H7 (cell line): ENCODE measurements at places on chromosomes 2 and 18.

DNA sequence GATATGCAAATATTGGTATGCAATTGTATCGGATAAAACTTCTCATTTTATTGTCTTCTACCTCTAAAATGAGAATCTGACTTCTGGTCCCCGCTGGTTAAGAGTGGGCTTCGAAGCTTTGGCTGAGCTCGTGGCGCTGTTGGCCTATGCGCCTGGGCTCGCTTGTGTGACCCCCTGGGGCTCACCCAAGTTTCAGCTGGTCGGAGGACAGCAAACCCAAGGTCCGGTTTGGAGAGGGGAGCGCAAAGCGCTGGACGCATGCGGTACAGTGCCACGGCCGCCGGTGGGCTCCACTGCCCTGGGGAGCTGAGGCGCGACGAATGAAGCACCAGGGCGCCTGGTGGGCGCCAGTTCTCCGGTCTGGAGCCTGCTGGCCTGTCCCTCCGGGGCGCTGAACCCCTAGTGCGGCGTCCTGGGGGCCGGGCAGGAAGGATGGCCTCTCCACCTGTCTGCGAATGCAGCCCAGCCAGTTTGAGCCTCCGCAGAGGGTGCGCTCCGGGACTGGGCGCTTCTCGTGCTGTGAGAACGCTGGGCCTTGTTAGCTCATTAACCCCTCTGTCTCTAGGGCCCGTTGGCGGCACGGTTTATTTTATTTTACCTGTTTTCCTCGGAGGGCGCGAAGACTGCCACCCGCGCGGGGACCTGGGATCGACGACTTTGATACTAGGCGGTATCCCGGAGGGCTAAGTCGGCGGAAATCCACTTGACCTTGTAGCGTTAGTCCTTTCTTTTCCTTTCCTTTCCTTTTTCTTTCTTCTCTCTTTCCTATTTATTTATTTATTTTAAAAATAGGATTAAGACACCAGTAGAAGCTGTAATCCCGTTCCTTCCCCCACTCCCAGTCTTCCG, 10.4 kb downstream of the MEIS1 start:
- peak; percentile 73 for DNase-seq

GRCh38 chr2:227036527-227036926, 127.5 kb downstream of the COL4A4 start:
- no peak for DNase-seq

DNA sequence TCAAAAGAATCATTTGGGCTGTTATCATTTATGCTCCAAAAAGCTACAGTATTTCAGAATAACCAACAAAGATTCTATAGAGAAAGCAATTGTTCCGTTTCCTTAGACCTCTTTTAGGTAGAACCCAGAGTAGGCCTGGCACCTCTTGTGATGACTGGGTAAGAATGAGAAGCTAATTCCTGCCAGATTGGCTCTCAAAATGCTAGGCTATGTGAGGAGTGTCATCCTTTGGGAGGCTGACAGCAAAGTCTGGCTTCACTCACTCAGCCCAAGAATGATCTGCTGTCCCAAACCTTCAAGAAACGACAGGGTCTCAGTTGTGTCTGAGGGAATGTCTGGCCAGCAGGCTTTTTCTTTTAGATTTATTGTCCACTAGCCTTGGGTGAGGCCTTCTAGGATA, 4.5 kb downstream of the CERS6 start:
- no peak for DNase-seq

- DNase-seq = no peak
These were observed 301.4 kb upstream of the CNTNAP5 start for GRCh38 chr2:123723706-123724105.

GRCh38 chr18:63907664-63908063, at the start of gene SERPINB10:
Gene SERPINB10, plus strand, starts transcription at chr18:63907958. Its CDS starts 7,553 bp downstream, at chr18:63915511.
- no peak for DNase-seq

GRCh38 chr18:61736133-61736532, 156.7 kb downstream of the RNF152 start:
- DNase-seq = no peak

DNA sequence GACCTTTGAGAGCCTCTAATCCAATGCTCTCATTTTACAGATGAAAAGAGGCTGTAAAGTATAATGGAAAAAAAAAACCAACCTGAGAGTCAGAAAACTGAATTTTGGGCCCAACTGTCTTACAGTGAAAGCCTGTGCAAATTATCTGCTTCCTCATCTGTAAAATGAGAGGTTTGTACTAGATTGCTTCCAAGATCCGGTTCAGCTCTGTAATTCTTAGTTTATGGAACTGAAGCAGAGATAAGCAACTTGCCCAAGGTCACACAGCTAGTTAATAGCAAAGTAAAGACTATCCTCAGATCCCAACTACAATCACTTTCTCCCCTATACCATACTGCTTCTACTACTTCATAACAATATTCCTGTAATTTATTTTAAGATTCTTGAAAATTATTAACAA, 6.3 kb downstream of the TLK1 start:
- no peak for DNase-seq

DNA sequence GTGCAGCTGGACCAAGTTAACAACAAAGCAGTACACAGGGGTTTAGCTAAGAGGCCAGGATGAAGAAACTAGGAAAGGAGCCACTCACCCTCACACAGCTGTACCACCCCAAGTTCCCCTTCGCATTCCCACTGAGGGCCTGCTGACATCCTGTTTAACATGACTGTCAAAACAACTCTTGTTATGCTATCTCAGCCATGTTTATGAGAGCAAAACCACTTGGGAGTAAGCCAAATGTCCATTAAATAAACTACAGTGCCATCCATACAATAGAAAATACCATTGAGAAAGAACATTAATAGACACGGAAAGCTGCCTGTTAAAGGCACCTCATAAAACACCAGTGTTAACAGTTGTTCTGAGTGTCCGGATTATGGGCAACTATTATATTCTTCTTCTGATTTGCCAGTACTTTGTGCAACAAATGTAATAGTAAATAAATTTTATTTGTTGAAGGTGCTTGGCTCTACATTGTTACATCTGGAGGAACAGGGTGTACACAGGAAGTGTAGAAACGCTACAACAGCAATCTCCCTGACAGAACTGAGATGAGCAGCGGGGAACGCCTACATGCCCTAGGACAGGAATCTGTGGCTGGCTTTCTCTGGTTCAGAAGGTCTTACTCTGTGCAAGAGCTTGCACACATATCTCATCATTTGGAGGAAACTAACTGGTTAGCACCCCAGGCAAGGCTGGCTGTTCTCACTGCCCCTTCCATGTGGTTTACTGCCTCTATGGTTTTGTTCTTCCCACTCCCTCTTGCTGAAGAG, 85.6 kb downstream of the EHD3 start:
- no peak for DNase-seq

GRCh38 chr2:202377207-202377761, 1.2 kb downstream of the BMPR2 start:
- DNase-seq = peak; percentile 74

DNA sequence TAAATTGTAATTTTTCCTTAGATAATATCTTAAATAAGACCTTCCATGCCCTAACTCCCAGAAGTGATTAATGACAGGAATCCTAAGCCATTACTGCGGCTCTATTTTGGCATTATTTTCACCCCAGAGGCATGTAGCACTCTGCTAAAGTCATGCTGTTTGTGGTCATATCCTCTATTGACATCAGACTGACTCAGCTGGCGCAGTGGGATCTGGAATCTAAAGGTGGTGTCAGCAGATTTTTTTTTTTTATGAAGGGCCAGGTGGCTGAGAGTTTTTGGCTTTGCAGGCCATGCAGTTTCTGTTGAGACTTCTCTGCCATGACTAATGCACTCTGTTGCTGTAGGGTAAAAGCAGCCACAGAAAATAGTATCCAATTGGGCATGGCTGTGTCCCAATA, 64.1 kb upstream of the ACVR1C start:
- no peak for DNase-seq

DNA sequence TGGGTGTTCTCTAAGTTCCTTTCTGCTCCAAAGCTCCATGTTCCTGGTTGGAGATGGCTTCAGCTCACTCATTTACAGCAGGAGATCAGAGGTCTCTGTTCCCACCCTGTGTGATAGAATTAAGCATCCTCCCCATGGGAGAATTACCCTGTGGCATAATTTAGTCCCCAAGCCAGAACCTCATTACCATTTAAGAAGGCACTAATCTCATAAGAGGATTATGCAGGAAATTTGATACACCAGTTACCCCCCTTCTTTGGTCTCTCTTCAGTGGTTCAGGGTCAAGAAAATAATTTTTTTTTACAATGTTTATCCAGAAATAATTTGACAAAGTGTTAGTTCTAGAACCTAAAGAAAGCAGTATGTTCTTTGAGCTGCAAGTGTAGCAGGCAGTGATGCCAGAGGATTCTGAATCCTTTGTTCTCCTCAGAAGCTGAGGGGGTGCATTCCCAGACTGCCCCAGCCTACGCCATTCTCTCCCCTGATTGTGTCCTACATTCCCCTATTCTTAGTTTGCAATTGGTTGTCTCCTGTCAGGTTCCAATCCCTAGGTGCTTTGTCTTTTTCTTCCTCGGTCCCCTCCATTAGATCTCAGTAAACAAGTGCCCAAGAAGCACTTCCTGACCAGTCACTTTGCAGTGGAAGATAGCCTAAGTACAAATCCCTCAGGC, 163.6 kb downstream of the PRKCE start:
- no peak for DNase-seq

- DNase-seq = no peak
These were observed 276.7 kb downstream of the PLCL1 start for GRCh38 chr2:198080879-198081765.

DNA sequence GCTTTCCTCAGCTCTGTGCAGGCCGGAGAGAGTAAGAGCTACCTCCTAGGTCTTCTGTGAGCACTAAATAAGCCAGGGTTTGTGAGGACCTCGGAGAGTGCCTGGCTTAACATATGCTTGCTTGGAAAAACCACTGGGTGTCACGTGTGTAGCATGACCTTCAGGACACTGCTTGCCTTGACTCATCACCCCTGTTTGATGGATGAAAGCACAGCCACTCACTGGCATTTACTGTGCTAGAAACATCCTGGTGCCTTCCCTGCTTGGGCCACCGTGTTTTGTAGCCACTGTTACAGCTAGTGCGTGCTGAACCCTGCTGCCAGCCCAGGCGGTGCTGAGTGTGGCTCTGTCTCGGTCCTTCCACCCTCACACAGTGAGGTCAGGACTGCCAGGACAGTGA, 34.8 kb upstream of the ITM2C start:
- no peak for DNase-seq

- DNase-seq = no peak
These were observed 237.8 kb downstream of the WDR7 start for GRCh38 chr18:56888978-56889377.

DNA sequence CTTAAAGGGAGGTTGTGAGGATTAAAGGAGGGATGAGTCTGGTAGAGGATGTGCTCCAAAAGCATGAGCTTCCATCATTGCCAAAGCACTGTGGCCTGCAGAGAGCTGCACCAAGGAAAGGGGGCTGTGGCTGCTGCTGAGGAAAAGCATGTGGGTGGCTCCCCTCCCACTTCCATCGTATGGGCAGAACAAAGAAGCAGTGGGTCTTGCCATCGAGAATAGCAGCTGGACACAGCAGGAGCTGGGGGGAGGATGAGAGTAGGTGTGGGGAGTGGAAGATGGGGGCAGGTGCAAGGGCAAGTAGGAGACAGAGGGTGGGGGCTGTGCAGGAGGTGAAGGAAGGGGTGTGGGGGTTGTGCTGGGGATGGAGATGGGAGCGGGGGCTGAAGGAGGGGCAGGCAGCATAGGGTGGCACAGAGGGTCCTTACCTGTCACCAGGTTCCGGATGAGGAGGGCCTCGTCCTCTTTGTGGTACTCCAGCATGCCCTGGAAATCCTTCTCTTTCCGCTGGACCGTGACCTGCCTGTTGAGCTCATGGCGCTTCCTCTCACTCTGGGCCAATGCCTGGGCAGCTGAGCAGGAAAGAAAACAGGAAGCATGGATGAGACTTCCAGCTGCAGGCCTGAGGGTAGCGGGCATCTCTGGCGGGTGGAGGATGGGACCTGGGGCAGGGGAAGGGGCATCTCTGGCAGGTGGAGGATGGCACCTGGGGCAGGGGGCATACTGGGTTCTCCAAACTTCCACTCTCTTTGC, 33.6 kb upstream of the ACAA2 start:
- peak; percentile 44 for DNase-seq

- no peak for DNase-seq
These were observed 367.6 kb downstream of the RND3 start for GRCh38 chr2:150119819-150120218.

DNA sequence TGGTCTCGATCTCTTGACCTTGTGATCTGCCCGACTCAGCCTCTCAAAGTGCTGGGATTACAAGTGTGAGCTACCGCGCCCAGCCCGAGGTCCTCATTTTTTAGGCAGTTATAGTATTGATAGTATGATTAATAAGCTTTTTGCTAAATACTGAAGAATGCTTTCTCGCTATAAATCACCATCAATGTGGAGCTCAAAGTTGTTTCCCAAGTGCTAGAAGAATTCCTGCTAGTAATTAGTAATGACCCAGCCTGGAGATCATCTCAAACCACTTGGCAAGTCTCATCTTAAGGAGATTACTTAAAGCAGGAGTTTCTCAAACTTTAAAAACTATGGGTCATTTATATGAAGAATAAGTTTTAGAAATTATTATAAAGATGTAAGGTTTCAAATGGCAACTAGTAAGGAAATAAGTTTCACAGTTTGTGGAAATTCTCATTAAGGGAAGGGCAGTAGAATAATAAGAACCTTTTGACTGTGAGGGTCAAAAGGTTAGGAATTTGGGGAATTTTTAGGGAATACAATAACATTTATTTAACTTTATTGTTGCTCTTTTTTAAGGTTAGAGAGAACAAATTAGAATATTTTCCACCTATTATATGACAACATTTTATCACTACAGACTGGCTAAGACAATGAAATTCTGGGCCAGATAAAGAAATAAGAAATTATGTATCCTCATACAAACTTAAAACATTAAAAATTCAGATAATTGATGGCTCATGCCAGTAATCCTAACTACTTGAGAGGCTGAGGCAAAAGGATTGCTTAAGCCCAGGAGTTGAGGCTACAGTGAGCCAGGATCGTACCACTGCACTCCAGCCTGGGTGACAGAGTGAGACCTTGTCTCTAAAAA, 148.6 kb upstream of the MAP3K20 start:
- DNase-seq = no peak
